ENCODE measurements at places on chromosomes 12 and 14. TPM values are rescaled to one million over a fixed set of nuclear protein-coding genes. Genes with fewer than 3 reads are reported as not detected.

The TGM1 gene
- total RNA-seq = 7.6 TPM

The DNM1L gene
- 62.8 TPM for total RNA-seq

The NRL gene
- 2.7 TPM for total RNA-seq

The RPL10L gene
- total RNA-seq = not detected

The OR4K15 gene
- total RNA-seq = not detected

The TESPA1 gene
- 1.2 TPM for total RNA-seq

The ALG10 gene
- total RNA-seq = 13.1 TPM

The B4GALNT1 gene
- total RNA-seq = 3.8 TPM

The GLIPR1 gene
- 68.2 TPM for total RNA-seq

The SCNN1A gene
- 212 TPM for total RNA-seq

The MYH6 gene
- total RNA-seq = 1.5 TPM

The AICDA gene
- 0.24 TPM for total RNA-seq

DNA sequence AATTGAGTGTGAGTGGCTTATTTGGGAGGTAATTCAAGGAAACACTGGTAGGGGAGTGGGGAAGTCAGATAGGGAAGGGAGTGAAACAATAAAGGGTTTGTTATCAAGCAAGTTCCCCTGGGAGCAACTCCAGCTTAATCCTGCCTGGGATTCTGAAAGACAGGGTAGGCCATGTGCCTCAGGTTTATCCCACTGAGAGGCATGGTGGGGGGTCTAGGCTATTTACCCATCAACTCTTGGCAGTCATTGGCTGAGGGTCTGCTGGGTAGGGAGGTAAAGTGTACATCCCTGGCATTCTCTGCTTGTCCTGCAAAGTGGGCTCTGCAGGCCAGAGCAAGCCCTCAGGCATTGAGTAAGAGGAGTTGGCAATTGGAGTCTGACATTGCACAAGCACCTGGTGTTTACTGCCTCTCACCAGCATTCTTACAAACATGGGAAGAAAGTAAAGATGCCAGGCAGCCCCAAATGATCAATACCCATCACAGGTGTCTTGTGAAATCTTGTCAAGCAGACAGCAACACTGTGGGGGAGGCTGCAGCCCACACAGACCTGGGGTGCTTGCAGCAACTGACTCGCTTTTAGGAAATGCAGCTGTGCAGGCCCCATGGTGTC is 169.3 kb downstream of the KTN1 start:
- no peak for DNase-seq

- DNase-seq = no peak
These were observed 37.6 kb downstream of the SPTB start for GRCh38 chr14:64841772-64842750.

DNA sequence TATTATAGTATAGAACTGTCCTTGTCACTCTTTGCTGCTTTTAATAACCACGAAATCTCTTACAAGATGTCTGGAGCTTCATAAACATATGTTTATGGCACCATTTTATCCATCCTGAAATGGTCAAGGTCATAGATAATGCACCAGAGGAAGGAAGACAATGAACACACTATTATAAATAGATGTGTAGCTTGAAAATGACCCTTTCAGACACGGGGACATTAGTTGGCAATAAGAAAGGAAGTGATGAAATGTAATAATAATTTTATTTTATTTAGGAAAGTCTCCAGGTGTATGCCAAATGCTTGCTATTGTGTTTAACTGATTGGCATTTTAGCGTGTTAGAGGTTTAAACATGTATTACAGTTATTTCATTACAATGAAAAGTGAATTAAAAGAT is 36.8 kb upstream of the SLC38A2 start:
- DNase-seq = no peak

DNA sequence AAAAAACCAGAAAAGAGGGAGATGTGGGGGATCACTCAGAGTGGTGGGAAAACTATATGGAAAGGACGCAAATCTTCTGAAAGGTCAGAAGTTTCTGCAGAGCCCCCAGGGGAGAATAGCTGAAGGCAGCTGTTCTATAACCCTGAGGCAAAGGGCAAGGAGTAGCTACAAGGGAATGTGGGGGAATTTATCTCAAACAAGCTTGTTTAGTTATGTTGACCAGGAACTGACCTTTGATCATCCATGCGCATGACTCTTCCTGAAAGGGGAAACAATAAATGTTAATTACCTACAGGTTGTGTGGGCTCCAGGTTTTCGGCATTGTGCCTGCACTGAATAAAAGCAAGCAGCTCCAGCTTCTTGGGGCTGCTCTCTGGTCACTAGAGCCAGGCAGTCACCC is 968.5 kb downstream of the AACS start:
- DNase-seq = no peak

- no peak for DNase-seq
These were observed 182.2 kb downstream of the ANO4 start for GRCh38 chr12:100976735-100977134.

- DNase-seq = no peak
These were observed 128.8 kb downstream of the NDUFA12 start for GRCh38 chr12:94874518-94875302.

- no peak for DNase-seq
These were observed 160.1 kb downstream of the EPS8 start for GRCh38 chr12:15629108-15629507.

DNA sequence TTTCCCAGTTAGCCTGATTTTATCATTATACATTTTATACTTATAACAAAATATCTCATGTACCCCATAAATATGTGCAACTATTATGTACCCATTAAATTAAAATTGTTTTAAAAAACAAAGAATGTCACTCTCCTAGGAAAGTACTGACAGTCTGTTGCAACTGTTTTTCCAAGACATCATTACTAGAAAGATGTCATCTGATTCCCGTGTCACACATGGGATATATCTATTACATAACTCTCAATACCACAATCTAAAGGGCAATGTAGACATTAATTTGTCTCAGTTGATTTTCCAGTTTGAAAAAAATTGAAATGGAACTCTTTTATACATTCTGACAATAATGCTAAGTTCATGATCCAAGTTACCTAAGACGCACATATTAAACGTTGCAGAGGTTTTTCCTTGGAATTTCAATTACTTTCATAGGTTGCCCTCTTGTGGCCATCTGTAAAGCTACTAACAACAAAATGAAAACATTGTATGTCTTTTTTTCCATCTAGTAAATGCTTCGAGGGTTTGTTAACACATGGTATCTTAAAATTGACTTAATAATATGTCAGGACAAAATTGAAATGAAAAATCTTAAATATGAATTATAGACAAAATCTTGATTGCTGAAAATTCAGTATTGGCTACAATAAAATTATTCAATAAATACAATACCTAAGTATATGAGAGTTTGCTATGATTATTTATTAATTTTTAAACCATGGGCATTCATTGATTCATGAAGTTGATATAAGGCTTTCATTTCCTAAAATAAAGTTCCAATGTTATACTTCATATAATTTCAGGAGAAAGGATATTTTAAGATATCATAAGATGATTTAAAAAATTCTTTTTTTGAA is 131.6 kb downstream of the PPFIA2 start:
- DNase-seq = no peak

DNA sequence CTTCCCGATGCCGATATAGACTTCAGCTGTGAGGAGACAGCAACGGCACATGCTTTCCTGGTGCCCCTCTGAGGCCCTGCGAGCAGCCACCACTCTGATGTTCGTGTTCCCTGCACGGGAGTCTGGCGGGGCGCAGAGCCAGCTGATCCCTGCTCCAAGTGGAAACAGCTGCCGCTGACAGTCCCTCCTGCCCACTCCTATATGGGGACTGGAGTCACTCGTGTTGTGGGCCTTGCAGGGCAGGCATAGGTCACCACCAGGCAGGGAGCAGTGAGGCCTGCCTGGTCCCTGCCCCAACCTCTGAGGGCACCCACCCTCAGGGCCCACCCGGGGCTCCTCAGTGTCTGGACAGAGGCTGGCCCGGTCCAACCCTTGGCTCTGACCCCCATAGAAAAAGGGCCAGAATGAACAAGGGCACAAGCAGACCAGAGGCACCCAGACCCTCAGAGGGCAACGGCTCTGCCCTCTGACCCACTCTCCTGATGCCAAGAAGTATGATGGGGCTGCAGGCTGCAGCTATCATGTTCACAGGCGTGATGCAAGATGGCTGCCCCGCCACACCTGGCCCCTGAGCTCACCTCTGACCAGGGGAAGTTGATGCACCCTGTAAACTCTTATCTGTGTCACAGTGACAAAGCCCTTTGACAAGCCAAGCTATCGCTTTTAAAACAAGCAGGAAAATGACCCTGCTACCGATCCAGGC is 181.6 kb downstream of the CALM1 start:
- DNase-seq = no peak

GRCh38 chr12:5247144-5247543 is 184.8 kb upstream of the NTF3 start:
- no peak for DNase-seq

- no peak for DNase-seq
These were observed 232.6 kb downstream of the EPS8 start for GRCh38 chr12:15556411-15557102.

GRCh38 chr12:41112903-41113302 is 75.2 kb upstream of the PDZRN4 start:
- no peak for DNase-seq

DNA sequence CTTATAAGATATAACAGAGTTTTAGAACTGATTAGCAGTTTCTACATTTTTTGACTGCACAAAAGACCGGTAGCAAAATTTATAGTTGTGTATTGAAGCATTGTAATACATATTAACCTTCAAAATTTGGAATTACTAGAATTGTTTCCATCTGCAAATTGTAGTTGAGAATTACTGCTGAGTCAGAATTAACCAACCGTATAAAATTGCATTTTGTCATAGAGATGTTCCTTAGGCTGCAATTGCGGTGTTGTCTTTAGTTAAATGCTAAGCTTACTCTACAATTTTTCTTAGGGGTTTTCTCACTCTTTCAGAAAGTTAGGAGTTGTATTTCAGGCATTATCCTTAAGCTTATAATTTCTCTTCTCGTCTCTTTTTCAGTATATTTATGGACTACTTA is 132.2 kb downstream of the PLEKHA5 start:
- DNase-seq = no peak

DNA sequence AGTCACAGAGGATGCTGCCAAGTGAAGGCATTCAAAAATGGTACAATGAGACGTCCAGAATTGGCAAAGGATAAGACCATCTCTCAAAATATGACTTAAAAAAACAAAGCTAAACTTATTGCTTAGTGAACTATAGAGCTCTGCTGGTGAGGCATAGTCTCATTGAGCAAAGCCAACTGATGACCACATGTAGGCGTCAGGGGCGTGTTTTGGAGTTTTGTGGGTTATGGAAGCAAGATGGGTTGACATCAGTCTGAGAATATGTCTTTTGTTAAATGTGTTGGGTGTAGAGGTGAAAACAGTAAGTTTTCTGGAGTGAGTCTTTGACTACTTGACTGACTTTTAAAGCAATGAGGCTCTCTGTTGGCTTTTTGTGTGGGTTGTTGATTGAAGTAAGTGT is 47.2 kb downstream of the ATL1 start:
- DNase-seq = no peak

- no peak for DNase-seq
These were observed 105.4 kb downstream of the ITPR2 start for GRCh38 chr12:26727482-26728204.

- no peak for DNase-seq
These were observed 13.8 kb downstream of the BAG5 start for GRCh38 chr14:103548463-103549351.

GRCh38 chr12:114592946-114593345 is 91.0 kb downstream of the TBX3 start:
- DNase-seq = no peak

DNA sequence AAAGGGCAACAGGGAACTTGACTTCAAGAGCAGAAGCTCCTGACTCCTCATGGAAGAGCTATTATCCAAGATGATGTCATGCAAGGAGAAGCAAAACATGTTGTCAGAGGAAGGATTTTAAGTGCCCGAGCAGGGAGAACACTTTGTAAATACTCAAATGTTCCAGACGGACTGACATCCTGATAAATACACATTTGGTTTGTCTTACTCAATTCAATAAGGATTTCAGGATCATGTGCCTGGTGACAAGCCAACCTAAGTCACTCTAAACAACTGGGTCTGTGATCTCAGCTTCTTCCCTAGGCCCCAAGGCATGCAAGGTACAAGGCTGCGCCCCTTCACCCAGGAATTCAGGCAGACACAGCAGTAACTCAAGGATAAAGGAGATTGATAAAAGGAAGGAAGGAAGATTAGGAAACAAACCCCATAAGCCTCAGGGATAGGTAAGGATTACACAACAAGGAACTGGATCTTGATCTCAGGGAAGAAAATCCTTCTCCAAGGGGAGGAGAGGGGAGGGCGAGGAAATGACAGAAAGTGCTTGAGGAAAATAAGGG is 26.8 kb upstream of the CEBPE start:
- no peak for DNase-seq

DNA sequence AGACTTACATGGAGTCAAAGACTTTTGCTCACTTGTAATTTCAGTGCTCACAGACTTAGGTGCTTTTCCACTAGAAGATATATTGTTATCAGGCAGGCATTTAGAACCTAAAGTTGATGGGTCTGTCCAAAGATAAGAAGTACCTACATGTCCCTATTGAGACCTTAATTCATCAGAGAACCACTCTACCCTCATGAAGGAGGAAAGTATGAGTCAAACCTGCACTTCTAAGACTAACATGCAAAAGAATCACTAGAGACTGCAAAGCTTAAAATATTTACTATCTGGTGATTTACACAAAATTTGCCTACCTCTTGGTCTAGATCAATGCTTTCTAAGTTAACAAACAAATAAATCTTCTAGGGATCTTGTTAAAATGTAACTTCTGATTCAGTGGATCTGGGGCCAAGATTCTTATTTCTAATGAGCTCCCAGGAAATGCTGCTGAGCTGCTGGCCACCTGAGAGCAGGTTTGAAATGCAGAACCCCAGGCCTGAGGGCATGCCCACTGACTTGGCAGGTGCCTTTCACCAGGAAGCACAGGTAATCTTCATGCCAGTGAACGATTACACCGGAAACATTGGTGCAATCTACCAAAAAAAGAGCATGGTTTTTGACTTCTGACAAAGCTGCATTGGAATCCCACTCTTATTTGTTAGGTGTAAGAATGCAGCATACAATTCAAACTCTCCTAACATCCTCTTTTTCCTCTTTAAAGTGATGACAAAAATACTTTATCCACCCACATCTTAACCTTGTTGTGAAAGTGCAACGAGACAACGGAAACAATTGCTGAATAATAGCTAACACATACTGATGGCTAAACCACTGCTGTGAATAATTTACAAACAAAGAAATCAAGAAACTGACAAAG is 214.2 kb downstream of the ADAMTS20 start:
- no peak for DNase-seq

- DNase-seq = no peak
These were observed 367.4 kb upstream of the TBX3 start for GRCh38 chr12:115051378-115051777.
